Forelimb muscle (tissue), 1 donor: ENCODE measurements at places on chromosomes 1 and 21.

- no peak for DNase-seq
Observed at GRCh38 chr1:241770115-241770514, 77.9 kb upstream of the EXO1 start.

DNA sequence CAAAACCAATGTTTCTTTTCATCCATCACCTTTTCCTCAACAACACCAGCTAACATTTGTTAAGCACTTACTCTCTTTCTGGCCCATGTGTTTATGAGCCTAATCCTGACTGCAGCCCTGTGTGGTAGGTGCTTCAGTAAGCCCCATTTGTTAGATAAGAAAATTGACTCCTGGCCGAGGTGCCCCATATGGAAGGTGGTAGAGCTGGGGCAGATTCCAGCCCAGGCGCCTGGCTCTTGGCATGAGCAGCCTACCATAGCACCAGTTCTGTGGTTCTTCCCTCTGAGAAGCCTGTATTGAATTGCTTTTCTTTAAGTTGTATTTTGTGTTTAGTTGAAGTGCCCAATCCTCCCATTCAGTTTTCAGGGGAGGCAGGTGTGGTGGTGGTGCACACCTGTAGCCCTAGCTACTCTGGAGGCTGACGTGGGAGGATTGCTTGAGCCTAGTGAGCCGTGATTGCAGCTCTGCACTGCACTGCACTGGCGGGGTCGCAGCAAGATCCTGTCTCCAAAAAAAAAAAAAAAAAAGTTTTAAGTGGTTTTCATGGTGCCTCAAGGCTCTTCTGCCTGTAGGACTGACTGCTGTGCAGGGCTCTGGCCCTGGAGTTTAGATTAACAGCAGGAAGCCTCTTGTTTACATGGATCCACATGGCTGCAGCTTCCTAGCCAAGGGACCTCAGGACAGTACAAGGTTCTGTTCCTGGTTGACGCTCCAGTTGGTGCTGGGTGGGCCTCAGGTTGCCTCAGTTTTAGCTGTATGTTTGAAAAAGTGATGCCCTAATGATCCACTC lies 125.9 kb downstream of the MRPS6 start:
- DNase-seq: no peak

- DNase-seq: no peak
Observed at GRCh38 chr1:3558036-3558726, 53.1 kb downstream of the MEGF6 start.

GRCh38 chr1:115814685-115815398 lies 26.1 kb downstream of the NHLH2 start:
- DNase-seq: no peak

DNA sequence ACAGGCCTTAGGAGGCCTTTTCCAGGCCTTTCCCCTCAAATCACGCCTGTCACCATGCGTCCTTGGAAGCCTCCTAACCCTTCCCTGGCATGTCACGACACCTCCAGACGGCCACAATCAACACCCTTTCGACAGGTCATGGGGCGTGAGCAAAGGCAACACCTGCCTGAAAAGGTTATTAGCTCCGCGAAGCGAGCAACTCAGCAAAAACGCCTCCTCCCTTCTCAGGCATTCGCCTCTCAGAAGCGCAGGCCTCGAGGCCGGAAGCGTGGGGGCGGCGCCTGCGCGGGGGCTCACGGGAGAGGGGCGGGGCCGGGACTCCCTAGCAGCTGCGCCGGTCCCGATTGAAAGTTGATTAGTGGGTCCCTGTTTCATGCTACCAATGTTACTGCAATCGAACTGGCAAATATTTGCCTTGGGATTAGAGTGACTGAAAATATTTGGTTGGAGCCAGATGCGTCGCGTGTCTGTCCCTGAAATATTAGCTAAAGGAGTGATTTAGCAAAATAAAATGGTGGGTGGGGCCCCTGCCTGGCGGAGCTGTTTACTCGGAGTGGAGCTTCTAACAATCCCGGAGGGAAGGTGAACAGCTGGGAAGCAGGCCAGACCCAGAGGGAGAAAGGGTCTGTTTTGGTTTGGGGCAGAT lies 44.9 kb downstream of the GFI1 start:
- no peak for DNase-seq

GRCh38 chr1:95699149-95699953 lies 465.3 kb downstream of the RWDD3 start:
- DNase-seq: no peak

DNA sequence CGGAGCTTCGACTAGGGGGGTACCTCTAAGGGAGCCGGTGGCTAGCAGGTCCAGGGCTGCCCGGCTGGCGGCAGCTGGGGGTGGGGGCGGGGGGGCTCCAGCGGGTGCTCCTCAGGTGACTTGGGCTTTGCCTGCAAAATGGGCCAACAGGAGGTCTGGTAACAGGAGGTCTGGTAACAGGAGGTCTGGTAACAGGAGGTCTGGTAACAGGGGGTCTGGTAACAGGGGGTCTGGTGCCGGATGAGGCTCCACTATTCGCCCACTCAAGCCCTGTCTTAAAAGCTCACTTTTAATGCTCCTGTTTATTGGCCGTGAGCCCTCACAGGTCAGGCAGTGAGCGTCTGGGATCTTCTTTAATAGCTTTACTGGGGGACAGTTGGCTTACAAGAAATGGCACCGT lies 40.4 kb upstream of the ACTRT2 start:
- DNase-seq: no peak

- DNase-seq: no peak
Observed at GRCh38 chr1:31976401-31976800, 37.3 kb upstream of the KHDRBS1 start.

- DNase-seq: no peak
Observed at GRCh38 chr1:202121006-202121405, 1.7 kb upstream of the GPR37L1 start.

DNA sequence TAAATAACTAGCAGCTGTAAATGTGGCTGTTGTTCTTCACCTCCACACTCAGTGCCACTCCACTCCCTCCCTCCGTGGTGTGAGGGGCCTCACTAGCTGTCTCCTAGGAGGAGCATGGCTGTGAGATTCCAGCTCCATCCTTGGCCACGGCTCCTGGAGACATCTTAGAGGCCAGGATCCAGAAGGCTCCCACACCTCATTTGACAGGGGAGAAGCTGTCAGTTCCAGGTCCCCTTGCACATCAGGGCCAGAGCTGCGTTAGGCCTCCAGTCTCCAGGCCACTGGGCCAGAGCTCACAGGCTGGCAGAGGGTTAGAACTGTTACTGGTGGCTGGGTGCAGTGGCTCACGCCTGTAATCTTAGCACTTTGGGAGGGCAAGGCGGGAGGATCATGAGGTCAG lies 15.0 kb downstream of the PCSK9 start:
- DNase-seq: no peak

- DNase-seq: no peak
Observed at GRCh38 chr1:219621047-219621786, 8.3 kb upstream of the ZC3H11B start.

GRCh38 chr21:41701749-41702148 lies 65.1 kb downstream of the RIPK4 start:
- no peak for DNase-seq

DNA sequence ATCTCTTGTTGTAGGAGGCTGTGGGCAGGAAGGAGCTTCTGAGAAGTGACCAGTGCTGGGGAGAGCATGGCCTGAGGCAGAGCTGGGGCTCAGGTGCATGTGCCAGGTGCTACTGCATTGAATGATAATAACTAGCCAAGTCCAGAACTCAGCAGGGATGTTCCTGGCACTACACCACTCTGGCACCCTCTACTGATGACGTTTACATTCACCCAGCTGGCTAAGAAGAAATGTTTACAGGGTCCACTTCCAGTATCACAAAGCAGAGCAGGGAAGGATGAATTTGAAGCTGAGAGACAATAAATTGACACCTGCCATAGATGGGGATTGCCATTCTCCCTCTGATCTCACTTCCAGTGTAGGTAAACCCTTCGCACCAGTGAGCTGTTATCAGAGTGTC lies 411.8 kb downstream of the SETD4 start:
- DNase-seq: no peak

- DNase-seq: no peak
Observed at GRCh38 chr1:48333316-48333715, 110.8 kb downstream of the SLC5A9 start.

DNA sequence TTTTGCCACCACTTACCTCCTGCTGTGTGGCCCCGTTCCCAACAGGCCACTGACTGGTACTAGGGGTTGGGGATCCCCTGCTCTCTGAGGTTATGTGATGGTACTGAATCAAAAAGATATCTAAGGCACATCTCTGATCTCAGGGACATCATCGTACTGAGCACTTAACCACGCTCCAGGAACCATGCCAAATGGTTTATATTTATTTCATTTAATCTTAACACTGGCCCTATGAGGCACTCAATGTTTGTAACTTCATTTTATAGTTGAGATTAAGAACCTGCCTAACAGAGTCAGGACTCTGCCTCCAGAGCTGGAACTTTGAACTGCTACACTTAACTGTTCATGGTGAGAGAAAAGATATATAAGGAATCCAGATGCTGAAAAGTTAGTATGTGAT lies 98.0 kb upstream of the HP1BP3 start:
- DNase-seq: no peak

GRCh38 chr21:45096217-45096616 lies 21.8 kb downstream of the ADARB1 start:
- DNase-seq: no peak

DNA sequence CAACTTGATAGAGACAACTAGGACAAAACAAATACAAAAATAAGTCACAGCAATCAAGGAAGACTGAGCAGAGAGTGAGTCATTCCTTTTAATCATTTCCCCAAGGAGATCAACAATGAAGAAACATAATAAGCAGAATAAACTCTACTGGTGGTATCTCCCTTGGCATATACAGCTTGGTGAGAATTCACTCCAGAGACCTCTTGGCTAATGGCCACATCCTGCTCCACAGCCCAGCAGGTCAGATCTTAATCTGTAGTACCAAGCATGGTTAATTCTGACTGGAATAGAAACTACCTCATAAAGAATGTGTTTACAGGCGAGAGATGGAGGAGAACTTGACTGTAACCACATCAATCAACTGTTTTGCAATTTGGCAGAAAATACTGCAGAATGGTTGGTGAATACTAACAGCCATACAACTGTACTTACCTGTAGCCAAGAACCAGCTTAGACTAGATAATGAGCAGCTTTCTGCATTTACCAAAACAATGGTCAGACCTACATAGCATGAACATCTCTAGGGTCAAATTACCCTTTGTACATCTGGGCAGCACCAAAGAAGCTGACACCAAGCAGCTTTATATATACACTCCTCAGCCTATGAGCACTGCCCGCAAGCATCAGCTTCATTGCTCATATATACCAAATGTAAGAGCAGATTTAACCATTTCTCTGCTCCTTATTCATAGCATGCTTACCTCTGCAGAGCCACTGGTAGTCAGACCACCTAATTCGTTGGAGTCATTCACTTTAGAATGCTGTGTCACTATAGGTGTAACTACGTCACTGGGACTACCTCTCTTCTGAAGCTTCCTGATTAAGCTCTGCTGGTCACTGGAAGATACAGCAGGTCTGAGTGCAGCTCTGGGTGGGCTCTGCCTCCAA lies 51.0 kb downstream of the KIAA0319L start:
- DNase-seq: no peak

- no peak for DNase-seq
Observed at GRCh38 chr1:96804648-96805047, 83.1 kb downstream of the PTBP2 start.

DNA sequence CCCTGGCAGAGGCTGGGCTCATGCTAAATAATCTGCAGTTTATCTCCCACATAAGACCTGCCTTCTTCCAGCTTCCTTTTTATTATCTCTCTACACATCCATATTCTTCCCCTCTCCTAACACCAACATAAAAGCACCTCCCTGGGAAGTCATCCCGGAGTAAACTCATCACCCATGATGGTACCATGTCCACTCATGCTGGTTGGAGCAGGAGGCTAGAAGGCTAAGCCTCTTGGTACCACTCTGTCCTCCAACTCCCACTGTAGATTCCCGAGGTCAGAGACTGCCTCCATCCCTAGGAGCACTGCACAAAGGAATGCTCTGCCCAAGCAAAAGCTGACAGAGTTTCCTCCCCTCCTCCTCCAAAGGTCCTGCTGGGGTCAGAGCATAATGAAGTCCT lies 4.2 kb downstream of the DENND2D start:
- no peak for DNase-seq

- no peak for DNase-seq
Observed at GRCh38 chr1:209808059-209808581, 2.2 kb upstream of the IRF6 start.

DNA sequence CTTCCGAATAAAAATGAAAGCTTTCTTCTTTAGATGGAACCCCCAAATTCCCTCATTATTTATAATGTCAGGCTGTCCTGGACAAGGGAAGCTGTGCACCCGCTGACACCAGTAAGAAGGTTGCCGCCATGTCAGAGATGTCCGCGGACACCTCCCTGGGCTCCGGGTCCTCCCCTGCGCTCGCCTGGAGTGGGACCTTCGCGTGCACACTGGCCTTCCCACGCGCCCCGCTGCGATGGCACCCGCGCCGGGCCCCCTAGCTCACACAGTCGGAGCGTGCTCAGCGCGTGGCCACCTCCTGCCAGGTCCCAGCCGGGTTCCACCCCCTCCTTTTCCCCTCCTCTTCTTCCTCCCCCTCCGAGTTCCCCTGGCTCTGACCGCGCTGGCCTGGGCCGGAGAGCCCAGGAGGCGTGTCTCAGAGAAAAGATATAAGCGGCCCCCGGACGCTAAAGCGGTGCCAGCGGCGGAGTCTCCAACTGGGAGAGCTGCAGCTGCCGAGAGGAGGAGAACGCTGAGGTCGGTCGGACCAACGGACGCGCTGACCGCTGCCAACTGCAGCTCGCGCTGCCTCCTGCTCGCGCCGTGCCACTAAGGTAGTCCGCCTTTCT lies at the start of gene G0S2:
Gene G0S2 (plus strand): TSS at position 456 of the 608 bp plus-strand sequence. CDS start 273 bp downstream, outside the sequence.
- no peak for DNase-seq

GRCh38 chr1:69728206-69728605 lies 160.5 kb downstream of the LRRC7 start:
- DNase-seq: no peak

DNA sequence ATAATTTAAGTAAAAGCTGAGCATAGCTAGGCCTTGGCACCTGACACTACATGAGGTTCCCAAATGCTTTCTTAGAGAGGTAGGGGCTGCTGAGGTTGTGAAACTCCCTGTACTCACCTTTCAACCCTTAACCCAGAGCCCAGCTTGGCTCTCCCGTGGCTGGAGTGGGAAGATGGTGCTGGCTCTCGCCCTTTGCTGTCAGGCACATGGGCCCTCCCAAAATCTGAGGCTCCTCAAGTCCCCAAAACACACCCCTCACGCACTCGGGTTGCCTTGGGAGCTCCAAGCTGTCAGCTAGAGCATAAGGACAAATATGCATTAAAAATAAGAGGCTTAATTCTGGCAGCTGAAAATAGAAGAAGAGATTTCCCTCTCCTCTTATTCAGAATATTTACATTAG lies 46.7 kb upstream of the PLPPR4 start:
- no peak for DNase-seq

GRCh38 chr1:218850367-218850766 lies 323.3 kb upstream of the LYPLAL1 start:
- no peak for DNase-seq
